ENCODE measurements at places on chromosomes 4 and X.

GRCh38 chrX:85503258-85504158 is 124.0 kb upstream of the POF1B start:
- DNase-seq: no peak

GRCh38 chr4:126547352-126547751 is 1085.4 kb upstream of the INTU start:
- DNase-seq: no peak

GRCh38 chrX:2388669-2389068 is 112.1 kb downstream of the DHRSX start:
- DNase-seq: no peak

- no peak for DNase-seq
Measured at GRCh38 chr4:8910100-8910821, 38.6 kb upstream of the HMX1 start.

GRCh38 chr4:68271851-68272357 is 26.4 kb upstream of the TMPRSS11B start:
- no peak for DNase-seq

GRCh38 chr4:51843309-51844152 is 578 bp downstream of the DCUN1D4 start:
- DNase-seq: peak; percentile 15

DNA sequence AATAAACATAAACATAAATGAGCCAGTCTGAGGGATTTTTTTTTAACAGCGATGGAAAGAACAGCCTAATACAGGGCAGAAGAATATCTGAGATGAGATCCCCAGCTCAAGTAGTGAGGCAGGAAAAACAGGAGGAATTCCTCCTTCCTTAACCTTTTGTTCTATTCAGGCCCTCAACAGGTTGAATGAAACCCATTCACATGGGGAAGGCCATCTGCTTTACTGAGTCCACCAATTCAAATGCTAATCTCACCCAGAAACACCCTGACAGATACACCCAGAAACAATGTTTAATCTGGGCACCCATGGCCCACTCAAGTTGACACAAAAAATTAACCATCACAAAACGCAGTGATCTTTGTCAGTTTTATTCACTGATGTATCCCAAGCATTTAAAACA is 45.5 kb downstream of the SMIM31 start:
- DNase-seq: no peak

- DNase-seq: no peak
Measured at GRCh38 chrX:118562582-118563164, 67.1 kb downstream of the DOCK11 start.

- no peak for DNase-seq
Measured at GRCh38 chr4:129094347-129094746, 1.0 kb upstream of the SCLT1 start.

DNA sequence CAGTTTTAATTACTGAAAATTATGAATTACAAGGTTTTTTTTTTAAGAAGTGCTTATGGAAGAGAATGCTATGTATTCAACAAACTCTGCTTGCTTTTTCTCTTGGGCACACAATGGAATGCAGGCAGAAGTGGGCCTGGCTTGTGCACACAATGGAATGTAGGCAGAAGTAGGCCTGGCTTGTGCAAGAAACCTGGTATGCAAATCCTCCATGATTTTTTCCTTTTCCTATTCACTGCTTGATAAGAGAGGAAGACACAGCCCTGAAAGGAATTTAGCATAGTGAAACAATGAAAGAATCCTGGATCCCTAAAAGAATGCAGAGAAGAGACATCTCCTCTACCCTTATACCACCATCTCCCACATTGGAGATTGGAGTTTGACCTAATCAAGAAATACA is 138.4 kb downstream of the COL25A1 start:
- DNase-seq: peak; percentile 35

DNA sequence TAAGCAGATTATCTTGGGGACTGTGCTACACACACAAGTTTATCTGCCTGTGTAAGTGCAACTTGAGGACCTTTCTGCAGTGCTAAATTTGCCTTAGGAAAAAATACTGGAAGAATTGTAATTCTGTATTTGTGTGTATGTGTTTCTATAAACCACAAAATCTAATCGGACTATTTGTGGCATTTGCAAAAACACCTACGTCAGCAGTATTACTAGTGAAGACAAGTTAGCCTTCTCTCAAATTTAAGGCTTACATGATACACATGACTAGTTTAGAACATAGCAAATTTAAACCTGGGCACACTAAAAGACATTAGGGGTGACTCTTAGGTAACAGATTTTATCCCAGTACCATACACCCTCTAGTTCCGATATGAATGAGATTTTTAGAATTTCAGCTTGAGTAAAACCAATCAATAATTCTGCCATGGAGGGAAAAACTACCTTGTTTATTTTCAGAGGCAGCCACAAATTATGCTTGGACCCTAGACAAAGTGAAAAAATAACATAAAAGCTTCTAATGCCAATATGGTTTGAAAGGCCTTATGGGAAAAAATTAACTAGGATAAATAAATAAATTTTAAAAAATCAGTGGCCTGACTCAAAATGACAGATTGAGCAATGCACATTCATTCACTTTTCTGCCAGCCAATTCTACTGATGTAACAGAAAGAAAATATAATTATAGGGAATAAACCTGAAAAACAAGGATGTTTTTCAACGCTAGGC is 176.4 kb downstream of the SNCA start:
- no peak for DNase-seq

DNA sequence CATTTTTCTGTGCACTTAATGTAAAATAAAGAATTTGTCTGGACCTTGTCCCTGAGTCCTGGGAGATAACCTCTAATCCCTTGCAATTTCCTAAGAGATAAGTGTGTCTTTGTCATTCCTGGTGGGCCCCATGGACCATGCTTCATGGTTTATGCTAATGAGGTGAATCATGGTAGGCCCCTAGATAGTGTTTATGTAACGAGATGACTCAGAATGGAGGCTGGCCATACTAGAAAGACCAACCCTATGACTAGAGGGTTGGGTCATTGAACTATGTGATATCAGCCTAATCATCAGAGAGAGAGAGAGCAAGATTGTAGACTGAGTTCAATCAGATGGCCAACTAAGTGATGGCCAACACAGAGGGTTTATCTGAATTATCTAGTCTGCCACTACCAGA is 64.2 kb upstream of the NHSL2 start:
- DNase-seq: peak; percentile 49

GRCh38 chr4:2937986-2938385 is 25.2 kb downstream of the NOP14 start:
- DNase-seq: no peak

GRCh38 chr4:145583191-145584055 is 35.8 kb upstream of the MMAA start:
- no peak for DNase-seq

DNA sequence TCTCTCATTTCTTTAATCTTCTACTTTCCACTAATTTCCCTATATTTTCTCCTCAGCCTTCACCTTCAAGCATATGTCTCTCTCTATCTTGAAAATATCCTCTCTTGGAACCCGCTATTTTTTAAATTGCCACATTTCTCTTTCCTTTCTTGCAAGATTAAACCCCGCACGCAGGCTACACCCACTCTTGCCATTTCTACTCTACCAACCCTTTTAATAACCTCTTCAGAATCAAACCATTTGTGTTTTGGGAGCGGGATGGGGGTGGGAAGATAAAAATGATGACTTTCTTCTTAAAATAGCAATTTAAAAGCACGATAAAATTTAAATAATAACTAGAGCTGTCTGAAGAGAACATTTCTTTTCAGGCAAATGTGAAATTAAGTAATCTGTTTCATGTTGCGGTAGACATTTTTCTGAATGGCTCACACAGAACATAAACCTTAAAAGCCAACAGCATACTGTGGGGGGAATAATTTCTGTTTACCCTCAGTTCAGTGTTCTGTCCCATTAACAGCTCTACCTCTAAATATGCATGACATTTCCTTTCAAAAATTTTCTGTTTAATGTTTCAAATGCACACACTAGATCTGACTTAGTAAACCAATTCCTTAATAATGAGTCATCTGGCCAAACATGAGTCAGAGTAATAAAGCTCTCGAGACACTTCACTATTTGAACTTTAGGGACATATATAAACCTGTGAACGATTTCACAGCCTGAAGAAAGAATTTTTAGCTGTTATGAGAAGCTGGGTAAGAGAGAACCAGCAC is 20.5 kb downstream of the ARSJ start:
- DNase-seq: peak; percentile 90

- no peak for DNase-seq
Measured at GRCh38 chr4:7050481-7051143, 7.4 kb downstream of the TADA2B start.

All from HS-27A (cell line).